HAP-1 (cell line): ENCODE measurements at places on chromosomes 11 and 22.
A peak's percentile ranks its signal among the peaks of the same experiment; 100 is the strongest.

GRCh38 chr22:39703091-39703490 lies 132.5 kb downstream of the CACNA1I start:
- no peak for DNase-seq

DNA sequence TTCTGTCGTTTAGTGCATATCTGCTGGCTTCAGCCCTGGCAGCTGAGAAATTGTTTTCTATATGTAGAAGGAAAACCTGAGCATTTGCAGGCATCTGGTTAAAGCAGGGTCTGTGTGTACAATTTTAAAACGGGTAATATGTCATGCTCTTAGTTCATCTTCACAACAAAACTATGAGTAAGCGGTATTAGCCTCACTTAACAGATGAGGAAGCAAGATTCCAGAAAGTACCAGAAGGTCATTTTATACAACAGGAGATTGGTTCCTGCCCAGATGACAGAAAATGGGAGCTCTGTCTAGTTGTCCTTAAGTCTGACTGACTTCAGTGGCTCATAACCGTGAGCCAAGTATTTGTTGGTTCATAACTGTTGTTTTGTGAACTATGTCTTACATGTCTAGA lies 1.1 kb downstream of the TIMM10B start:
- no peak for DNase-seq

GRCh38 chr11:7872890-7873289 lies 58.2 kb downstream of the OR10A6 start:
- DNase-seq, result no peak

DNA sequence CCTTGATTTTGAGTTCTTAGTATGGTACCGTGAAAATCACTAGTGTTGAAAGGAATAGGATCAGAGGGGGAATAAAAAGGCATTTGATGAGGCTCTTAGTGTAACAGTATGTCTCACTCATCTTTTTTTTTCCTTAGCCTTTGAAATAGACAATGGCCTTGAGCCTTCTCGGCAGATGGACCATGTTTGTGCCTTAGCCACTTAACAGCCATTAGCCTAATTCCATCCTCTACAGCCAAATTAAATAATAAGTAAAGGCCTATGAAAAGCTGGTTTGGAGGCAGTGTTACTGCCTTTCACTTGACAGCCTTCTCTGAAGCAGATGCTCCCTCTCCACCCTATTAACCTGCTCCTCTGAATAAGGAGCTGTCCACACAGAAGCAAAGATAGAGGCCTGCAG lies 580.7 kb downstream of the NTM start:
- DNase-seq, result no peak

DNA sequence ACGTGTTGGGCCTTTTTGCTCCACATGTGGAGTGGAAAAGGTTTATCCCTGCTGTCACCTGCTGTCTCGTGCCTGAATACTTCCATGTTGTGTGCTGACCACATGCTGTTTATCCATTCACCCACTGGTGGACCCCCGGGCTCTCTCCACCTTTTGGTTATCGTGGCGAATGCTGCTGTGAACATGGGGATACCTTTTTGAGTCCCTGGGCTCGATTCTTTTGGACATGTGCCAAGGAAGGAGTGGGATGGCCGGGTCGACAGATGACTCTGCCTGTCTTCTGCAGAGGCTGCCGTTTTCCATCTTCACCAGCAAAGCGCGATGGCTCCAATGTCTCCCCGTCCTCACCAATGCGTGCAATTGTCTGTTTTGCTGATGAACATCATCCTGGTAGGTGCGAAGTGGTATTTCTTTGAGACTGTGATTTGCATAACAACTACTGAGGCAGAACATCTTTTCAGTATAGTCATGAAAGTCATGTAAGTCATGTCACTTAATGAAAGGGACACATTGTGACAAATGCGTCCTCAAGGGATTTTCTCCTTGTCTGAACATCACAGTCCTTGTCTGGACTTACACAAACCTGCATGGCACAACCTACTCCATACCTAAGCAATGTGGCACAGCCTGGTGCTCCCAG lies 758.7 kb downstream of the BRD1 start:
- no peak for DNase-seq

DNA sequence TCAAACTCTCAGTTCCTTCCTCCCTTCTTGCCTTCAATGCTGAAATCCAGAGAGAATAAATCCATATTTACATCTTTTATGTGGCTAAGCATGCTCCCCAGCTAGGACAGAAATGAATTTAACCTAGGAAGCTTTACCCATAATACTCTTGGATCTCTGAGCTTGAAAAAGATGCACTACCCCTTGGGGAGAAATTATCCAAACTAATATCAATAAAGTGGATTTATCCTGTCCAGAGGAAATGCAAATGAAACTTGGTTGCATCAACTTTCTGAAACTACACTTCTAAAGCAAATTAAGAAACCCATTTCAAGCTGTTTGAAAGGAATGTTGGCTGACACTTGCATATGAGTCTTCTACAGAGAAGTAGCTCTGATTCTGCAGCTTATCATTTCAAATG lies 347.9 kb downstream of the TTC28 start:
- DNase-seq, result no peak

GRCh38 chr11:31768749-31769640 lies 42.1 kb downstream of the PAX6 start:
- no peak for DNase-seq

GRCh38 chr11:118533769-118534729 lies 3.1 kb downstream of the TMEM25 start:
- no peak for DNase-seq

- peak; percentile 46 for DNase-seq
These were observed 7.6 kb upstream of the RBFOX2 start for GRCh38 chr22:36036167-36036624.

DNA sequence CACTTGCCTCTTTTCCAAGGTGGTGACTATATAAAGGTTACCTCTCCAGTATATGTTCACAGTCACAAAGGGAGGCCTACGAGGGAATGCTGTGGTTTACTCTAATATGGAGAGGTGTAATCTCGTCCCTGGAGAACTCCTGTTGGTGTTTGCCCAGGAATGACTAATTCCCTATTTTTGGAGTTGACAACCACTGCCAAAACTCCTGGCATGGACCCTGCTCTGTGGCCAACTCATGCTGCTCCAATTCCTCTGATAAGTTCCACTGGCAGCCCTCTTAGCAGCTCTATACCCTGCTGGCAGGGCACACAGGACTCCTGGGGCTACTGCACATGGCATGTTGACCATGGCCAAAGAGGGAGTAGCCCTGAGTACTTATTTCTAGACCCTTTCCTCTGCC lies 418.7 kb upstream of the ANO5 start:
- DNase-seq, result no peak

DNA sequence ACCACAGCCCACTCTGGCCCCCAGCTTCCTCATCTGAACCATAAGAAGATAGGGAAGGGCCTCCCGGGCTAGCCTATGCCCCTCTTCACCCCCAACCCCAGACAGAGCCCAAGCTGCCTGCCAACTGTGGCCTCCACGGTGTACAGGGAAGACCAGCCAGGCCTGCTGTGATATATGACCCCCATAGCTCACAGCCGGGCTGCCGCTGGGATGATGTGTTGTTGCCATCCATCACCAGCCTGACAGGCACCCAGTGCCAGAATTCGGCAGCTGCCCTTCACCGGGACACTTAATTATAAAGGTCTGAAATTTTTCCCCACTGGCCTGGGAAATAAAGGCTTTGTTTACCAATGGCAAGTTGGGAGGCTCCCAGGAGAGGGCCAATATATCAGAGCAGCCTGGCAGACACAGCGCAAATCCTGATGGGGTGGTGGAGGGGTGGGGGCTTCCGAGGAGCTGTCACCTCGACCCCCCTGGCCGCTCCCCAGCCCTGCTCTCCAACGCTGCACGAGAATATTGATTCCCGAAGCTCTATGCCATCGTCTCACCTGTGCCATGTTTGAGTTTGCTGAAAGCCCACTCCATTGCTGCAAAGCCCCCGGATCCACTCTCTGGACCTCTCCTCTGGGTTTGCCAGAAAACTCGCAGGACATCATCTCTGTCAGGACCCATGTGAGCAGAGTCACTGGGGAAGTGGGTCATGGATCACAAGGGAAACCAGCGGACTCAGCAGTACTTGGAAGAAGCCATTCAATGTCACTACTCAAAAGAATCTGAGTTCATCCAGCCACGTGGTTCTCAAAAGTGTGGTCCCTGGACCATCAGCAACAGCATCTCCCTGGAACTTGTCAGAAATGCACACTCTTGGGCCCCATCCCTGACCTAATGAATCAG lies 296.9 kb downstream of the MN1 start:
- DNase-seq, result no peak

DNA sequence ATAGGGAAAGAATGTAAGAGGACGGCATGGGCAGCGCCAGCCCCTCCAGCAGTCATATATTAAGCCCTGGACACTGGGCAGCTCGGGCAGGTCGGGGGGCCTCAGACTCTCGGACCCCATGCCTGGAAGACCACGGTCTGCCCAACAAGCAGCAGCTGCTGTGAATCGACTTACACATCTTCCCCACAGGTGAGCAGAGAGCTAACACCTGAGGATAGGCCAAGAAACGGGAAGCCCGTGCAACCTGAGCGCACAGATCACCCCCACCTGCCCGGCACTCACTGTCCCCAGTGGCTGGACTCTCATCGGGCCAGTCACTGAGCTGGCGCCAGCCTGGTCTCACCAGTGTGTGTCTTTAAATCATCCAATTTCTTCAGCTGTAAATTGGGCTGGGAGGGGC lies 4.7 kb upstream of the TCF20 start:
- DNase-seq, result no peak
